Daoy (cell line): ENCODE measurements at places on chromosomes 7 and 10.
A peak's percentile ranks its signal among the peaks of the same experiment; 100 is the strongest.

GRCh38 chr10:73581918-73582317 is 9.2 kb downstream of the USP54 start:
- DNase-seq, result no peak

GRCh38 chr7:143974459-143974858 is 19.8 kb downstream of the OR2F1 start:
- DNase-seq, result no peak

- no peak for DNase-seq
Measured at GRCh38 chr10:27399871-27400270, 104.2 kb upstream of the RAB18 start.

- DNase-seq, result peak; percentile 72
Measured at GRCh38 chr7:73865738-73866445, 4.9 kb downstream of the TMEM270 start.

- no peak for DNase-seq
Measured at GRCh38 chr10:114516356-114516755, 112.1 kb upstream of the AFAP1L2 start.

- DNase-seq, result no peak
Measured at GRCh38 chr7:68724965-68725364, 873.3 kb upstream of the AUTS2 start.

DNA sequence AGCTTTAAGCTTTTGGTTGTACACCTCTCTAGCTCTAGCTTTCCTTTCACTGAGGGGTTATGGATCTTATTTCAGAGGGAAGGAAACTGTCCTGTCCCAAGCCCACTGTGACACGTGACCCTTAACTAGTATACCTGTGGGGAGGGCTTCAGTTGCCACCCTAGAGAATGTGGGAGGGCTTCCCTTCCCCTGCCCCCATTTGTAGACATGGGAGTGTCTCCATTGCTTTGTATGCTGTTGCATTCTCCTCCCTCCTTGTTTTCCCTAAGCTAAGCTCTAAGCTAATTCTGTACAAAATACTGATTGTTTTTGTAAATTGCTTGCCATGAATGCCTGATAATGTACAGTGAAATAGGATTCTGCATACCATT is 11.2 kb downstream of the LUC7L2 start:
- no peak for DNase-seq

- no peak for DNase-seq
Measured at GRCh38 chr10:128432011-128432410, 305.8 kb upstream of the MKI67 start.

- DNase-seq, result peak; percentile 57
Measured at GRCh38 chr10:123135415-123136141, at the start of gene HMX3. TSS of gene HMX3 (plus strand) at chr10:123135970. CDS start at chr10:123136051, 81 bp downstream.

DNA sequence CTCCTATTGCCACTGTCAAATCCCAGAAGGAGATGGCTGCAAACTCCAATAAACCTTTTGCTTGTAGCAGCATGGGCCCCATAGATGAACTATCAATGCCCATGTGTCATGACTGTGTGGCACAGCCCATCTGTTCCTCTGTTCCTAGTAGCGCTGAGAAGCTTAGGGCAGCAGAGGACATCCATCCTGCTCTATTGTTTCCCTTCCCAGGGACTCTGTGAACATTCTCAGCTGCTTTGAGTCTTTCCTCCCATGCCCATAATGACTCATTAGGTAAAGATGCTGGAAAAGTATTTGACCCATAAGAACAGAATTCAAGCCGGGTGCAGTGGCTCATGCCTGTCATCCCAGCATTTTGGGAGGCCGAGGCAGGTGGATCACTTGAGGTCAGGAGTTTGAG is 28.3 kb downstream of the STMP1 start:
- no peak for DNase-seq

GRCh38 chr10:5467634-5468255 is 31.6 kb downstream of the CALML5 start:
- no peak for DNase-seq
